ENCODE measurements at places on chromosomes 4 and X.

DNA sequence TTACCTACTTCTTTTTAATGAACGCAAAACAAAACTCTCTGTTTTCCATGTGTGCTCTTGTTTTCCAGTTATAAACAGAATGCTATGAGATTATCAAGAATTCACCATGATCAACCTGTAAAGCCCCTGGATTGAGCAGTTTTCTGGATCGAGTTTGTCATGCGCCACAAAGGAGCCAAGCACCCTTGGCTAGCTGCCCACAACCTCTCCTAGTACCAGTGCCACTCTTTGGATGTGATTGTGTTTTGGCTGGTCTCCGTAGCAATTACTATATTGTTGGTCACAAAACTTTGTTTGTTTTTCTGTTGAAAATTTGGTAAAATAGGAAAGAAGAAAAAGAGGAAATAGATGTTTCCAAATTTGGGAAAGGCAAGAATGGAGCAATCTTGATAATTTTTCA lies 51.1 kb downstream of the UGT2B7 start:
- no peak for DNase-seq

DNA sequence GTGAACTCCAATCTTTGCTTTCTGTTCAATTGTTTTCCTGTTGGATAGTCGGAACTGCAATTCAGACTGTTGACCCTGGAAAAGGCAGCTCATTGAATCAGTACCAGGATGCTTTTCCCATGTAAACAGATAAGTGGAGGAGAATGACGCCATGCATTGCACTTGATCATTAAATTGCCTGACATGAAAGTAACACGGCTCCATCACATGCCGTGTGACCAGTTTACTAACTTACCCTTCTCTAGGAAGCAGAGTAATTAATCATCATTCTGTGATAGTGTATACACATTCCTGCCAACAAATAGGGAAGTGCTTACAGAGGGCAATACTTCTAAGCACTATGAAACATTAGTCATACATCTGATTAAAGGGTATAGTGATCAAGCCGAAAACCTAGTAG lies 101.4 kb downstream of the PPARGC1A start:
- DNase-seq, result no peak

DNA sequence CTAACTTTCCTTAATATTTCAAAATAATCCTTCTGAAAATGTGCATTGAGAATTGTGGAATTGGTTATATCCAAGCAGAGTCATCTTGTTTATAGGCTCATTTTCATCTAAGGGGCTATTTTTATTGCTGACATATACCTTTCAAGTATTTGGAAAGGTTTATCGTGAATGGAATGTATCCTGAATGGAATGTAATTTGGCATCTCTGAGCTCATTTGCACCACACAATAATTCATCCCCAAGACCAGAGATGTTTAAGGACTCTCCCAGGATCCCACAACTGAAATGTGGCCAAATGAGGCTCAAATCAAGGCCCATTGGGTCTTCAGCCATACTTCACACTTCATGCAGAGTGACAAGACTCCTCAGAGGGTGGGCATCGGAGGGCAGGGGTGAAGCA lies 7.5 kb upstream of the SETD7 start:
- DNase-seq, result no peak

DNA sequence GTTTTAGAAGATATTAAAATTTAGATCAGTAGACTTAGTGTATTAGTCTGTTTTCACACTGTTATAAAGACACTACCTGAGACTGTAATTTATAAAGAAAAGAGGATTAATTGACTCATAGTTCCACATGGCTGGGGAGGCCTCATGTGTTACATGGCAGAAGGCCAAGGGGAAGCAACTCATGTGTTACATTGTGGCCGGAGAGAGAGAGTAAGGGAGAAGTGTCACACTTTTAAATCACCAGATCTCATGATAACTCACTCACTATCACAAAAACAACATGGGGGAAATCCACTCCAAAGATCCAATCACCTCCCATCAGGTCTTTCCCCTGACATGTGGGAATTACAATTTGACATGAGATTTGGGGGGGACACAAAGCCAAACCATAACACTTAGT lies 1159.7 kb upstream of the PCDH7 start:
- DNase-seq, result no peak

DNA sequence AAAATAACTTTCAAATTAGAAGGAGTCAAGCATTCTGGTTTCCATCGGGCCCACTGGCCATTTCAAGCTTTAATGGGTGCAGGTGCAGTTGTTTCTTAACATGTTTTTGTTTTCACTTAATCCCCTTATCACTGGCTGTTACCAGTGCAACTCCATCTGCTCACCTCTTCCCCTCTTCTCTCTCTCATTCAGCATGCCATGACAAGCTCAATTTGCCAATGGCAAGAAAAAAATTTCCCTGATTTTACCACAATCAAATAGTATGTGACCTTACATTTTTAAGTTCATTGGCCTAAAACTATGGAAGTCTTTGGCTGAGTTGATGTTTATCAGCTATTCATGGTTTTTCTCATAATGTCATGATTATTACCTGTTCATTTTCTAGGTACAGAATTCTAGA lies 299.1 kb upstream of the BMP3 start:
- DNase-seq, result no peak

DNA sequence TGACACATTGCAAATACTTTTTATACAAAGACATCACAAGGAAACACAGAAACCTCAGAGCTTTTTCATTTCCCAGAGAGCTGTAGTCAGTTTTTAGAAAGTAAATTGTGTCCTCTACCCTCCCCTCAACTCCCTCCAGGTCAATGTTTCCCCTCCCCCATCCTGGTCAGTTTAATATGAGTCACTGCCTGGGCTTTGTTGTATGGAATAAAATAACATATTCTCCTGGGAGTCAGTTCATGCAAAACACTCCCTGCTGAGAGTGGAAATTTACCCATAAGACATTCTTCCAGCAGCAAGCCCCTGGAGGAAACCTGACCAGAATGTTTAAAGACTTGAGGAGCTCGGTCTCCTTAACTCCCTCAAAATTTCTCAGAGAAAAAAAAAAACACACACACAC lies 270.1 kb upstream of the LDB2 start:
- DNase-seq, result no peak

- DNase-seq, result no peak
Measured at GRCh38 chrX:41145920-41146608, 60.8 kb downstream of the USP9X start.

- no peak for DNase-seq
Measured at GRCh38 chr4:174697202-174697601, 131.8 kb downstream of the GLRA3 start.

DNA sequence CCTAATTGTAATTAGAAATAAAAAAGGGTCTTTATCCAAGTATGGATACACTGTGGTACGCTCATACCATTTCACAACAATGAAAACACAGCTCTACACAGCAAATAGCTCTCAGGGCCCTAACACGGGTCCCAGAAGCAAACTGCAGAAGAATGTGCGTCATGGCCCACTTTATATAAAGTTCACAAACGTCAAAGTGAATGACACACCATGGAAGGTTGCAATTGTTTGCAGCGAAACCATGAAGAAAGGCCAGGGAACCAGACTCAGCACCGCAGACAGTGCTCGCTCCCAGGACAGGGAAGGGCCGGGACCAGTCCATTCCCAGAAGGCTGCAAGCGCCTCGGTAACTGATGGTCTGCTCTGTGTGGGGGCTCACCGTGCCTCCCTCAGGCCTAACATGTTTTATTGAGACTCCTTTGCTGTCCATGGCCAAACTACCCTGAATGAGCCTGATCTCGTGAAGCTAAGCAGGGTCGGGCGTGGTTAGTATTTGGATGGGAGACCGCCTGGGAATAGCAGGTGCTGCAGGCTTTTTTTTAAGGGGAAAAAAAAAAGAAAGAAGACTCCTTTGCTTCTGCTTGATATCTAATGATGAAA lies 47.8 kb downstream of the ACOX3 start:
- no peak for DNase-seq

DNA sequence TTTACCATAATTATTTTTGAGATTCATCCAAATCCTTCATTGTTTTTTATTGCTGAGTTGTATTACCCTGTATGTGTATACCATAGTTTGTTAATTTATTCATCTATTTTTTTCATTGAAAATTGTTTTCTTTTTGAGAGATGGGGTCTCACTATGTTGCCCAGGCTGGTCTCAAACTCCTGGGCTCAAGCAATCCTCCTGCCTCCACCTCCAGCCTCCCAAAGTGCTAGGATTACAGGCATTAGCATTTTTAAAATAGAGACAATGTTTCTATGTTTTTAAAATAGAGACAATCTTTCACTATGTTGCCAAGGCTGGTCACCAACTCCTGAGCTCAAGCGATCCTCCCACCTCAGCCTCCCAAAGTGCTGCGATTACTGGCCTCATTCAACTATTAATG lies 1.6 kb upstream of the MAGIX start:
- no peak for DNase-seq

DNA sequence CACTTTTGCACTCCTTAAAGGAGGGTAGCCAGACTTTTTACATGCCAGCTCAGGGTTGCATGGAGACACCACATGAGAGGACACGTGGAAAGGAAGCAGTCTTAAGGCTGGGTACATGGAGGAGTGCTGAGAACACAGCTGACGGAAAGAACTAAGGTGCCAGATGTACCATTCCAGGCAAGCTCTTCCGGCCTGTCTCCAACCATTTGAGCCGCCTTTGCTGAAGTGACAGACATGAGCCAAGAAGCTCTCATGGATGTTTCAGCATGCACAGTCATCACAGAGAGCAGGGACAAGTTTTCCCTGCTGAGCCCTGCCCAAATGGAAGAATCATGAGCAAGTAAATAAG lies 83.4 kb upstream of the BMP2K start:
- no peak for DNase-seq

GRCh38 chr4:182536221-182536811 lies 293.1 kb downstream of the TENM3 start:
- DNase-seq, result no peak

DNA sequence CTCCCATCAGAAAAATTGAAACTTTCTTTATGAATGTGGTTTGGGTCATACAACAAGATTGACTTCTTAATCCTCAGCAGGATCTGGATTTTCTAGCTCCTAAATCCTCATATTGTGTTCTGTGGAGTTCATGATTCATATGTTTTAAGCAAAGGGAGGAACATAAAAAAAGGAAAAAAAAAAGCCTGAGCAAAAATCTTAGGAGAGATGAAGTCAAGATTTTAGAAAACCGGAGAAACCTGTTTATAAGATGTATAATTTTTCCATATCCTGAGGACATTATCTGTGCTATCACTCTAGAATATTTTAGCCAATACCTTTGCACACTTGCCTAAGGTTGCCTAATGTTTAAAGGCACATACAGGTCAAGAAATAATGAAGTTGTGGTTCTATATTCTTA lies 7.0 kb upstream of the EREG start:
- no peak for DNase-seq

DNA sequence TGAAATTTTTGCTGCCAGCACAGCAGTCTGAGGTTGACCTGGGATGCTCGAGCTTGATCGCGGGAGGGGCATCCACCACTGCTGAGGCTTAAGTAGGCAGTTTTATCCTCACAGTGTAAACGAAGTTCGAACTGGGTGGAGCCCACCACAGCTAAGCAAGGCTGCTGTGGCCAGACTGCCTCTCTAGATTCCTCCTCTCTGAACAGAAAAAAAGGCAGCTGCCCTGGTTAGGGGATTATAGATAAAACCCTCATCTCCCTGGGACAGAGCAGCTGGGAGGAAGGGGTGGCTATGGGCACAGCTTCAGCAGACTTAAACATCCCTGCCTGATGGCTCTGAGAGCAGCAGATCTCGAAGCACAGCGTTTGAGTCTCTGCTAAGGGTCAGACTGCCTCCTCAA lies 314.6 kb downstream of the STPG2 start:
- DNase-seq, result no peak

GRCh38 chr4:172352356-172352755 lies 539.2 kb downstream of the GALNTL6 start:
- DNase-seq, result no peak

- no peak for DNase-seq
Measured at GRCh38 chr4:184849185-184849584, 23.4 kb upstream of the ACSL1 start.

DNA sequence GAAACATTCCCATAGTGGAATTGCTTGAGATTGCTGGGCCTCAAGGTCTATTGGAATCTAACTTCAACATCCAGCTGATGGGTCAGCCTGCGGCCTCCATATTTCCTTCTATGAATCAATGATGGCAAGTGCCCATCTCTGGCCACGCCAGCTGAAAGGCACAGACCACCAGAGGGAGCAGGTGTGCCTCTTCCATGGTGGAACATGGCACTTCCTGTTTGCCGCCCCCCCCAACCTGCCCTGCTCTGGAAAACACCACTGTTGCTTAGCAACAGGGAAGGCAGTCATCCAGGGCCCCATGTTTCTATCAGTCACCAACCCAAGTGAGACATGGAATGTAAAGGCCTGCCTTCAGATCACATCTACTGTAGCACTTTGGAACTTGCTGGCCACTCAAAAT lies 11.6 kb downstream of the PAGE4 start:
- DNase-seq, result peak; percentile 12
